ENCODE measurements at places on chromosomes 2 and 18.

DNA sequence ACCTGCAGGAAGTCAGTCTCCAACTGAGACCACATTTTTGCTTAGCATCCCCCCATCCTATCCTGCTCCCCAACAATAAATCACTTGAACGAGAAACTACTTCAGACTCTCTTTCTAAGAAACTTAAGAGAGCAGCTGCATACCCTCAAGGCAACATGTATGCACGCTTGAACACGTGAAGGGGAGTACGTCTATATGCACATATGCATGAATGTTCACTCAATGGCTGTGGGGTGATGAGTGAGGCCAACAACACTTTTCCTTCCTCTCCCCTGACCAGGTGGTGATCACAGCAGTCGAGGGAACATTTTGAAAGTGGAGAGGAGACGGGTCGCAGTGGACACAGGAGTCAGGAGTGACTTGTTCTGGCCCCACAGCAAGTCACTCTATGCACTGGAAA is 79.8 kb upstream of the LPIN2 start:
- no peak for DNase-seq

GRCh38 chr2:64989982-64990614 is 899 bp downstream of the SLC1A4 start:
- DNase-seq: no peak

DNA sequence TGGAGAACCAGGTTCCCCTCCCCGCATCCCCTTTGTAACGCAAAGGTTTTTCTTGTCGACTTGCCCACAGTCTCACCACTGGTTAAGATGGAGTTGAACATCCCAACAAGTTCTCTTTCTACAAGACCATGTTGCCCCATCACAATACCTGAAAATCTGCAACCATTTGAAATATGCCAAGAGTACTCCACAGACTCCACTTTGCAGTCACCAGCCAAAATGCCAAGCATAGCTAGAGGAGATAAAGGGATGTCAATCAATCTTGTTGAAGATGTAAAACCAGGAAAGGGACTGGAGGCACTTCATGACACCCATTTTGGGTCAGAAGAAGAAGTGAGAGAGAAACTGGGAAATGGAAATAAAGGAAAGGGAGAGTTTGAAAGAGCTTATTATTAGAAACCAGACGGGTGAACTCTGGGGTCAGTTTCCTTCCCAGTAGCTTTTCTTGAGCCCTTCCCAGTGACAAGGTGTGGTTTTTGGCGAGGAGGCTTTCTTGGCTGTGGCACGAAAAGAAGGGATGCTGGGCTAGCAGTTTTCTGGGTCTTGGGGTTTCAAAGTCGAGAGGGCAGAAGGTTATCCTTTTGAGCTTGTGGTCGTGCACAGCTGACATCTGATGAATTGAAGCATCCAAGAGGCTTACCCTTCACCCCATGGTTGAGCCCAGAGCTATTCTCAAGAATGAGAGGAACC is 79.3 kb downstream of the ACAA2 start:
- no peak for DNase-seq

GRCh38 chr18:30211112-30211511 is 831.4 kb downstream of the DSC3 start:
- DNase-seq: no peak

DNA sequence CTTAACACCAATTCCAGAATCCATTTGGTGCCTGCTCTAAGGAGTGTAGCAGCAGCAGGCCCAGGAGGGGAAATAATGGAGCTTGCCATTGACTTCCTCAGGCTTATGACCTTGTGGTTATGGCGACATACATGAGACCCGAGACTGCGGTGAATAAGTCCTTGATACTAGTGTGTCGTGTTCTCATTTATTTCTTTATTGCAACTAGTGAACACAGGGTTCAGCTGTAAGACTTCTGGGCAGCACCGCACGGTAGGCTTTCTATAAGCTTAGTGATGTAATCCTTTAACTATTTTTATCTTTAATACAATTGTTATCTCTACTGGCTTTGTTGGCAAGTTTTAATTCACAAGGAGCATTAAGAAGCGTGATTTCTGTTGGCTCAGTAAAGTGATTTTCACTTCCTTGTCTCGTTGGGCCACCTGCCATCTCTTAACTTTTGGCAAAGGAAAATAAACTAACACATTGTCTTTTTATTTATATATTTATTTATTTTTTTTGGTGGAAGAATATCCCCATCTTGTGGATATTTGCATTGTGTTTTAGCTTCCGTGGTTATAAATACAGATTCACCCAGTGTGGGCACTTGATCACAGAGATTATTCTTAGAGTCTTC is 139.8 kb downstream of the LTBP1 start:
- DNase-seq: no peak

DNA sequence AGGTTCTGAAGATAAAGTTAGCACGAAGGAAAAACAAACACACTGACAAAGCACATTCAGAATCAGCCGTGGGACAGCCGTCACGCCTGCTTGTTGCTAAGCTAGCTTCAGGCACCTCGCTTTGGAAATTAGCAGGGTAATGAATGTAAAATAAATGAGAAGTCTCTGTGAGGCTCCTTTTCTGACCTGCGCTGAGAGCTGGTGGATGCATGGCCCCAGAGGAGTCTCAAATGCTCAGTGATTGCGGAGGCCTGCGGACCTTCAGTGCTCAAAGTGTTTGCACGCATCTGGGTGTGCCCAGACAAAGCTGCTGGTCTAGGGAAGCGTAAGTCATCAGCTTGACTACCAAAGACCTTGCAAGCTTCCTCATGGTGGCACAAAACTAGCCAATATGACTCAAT is 50.6 kb downstream of the CD8B2 start:
- no peak for DNase-seq

DNA sequence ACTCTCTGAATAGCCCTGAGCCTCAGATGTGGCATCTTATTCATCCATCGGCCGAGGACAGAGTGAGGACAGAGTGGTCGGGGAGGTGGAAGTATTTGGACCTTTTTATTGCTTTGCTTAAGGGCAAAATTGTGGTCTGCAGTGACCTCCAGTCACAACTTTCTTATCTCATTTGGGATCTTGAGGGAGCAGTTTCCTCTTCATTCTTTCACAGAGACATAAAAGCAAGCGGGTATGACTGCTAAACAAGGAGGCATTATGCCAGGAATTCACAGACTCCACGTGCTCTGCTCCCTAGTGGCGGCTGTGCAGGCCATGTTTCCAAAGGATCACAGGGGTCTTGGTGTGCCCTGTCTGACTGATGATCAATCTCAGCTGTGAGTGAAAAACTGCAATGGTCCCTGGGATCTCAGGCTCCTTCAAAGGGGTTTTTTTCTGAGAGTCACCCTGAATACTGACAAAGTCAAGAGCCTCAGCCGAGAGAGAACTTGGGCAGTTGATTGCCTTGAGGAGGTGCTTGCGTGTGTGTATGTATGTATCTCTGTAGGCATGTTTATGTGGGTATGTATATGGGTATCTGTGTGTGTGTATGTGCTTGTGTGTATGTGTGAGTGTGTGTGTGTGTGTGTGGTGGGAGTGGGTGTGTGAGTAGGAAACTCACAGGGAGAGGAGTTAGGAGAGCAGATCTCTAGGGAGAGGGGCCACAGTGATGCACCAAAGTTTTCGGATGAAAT is 47.7 kb downstream of the RAPGEF4 start:
- no peak for DNase-seq

DNA sequence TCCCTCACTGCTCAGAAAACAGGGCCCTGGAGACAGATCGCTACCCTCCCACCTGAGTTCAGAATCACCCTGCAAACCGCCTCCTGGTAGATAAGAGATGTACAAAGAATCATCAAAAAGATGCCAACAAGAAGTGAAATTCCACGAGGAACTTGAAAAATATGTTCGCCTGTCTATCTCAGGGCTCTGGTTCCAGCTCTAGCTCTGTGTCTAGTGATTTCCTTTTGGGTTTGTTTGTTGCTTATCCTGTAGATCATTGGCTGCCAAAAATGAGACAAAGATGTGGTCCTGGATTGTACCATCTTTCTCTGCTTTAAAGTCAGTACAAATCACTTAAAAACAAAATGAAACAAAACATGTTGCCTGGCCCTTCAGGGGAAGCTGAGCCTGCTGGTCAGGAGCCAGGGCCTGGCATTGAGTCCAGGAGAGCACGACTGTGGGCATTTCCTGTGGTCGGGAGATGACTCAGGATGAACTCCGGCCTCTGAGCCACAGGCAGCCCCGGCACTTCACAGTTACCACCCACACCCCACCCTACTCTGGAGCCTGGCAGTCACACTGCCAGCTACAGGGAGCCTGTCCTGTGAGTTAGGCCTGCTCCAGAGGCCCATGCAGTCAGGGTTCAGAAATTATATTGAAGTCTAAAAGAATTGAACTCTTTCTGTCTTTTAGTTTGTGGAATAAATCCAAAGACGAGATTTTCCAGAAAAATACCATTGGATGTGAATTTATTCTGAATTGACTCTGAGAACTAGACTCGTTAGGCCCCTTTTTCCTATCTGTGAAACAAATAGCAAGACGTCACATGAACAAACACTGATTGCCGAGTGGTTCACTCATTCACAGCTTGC is 8.0 kb upstream of the ITGB6 start:
- DNase-seq: no peak

DNA sequence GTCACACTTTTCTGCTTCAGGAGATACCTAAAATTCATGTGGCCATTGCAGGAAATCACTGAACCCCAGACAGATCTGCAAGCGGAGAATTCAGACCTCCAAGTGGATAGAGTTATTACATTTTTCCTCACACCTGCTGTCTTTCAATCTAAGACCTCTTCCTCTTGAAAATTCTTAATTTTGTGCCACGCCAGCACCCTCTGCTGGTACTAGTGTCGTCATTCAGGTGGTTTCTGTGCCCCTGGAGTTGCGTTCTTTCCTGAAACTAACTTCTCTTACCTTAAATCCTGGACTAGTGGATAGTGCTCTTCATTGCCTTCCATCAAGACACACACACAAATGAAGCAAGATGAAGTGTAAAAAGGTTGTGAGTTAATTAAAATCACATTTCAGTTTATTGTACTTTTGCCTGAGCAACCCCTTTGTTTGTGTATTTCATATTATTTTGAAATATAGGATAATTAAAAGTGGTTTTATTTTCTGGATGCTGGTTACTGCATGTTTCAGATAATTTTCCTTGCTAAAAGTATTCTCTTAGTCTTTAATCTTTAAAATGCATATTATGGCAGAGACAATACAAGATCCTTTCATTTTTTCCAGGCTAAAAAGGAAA is 1.6 kb upstream of the DNER start:
- no peak for DNase-seq

DNA sequence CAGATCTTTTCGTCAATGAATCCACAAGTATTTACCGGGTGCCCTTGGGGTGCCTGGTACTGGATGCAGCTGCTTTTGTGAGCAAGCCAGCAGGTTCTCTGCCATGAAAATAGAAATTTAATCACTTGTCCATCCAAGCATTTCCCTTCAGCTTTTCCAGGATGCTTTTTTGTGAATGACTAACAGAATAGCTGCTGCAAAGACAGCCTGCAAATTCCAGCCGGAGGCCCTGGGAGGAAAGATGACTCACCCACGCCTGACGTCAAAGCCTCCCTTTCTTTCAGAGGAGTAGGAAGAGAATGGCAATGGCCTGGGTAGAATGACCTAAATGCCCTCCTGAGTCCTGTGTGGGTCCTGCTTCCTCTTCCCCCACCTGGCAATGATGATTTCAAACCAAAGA is 111.9 kb downstream of the AP1S3 start:
- no peak for DNase-seq

DNA sequence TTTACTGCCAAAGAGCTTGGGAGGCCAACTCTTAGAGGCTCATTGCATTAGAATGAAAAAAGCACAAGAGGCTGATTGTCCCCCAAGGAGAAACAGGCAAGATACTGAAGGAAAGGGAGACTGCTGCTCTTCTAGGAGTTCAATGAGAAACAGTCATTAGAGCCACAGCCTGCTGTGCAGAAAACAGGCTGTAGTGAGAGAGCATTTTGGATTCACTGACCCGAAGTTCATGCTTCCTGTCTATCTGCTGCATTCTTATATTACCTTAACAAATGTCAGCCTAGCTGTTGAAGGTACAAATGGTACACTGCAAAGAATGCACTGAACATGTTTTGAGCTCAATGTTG is 423.3 kb downstream of the SETBP1 start:
- DNase-seq: no peak

Data from GM18507 (cell line).